ENCODE measurements at places on chromosomes 6 and 20.

DNA sequence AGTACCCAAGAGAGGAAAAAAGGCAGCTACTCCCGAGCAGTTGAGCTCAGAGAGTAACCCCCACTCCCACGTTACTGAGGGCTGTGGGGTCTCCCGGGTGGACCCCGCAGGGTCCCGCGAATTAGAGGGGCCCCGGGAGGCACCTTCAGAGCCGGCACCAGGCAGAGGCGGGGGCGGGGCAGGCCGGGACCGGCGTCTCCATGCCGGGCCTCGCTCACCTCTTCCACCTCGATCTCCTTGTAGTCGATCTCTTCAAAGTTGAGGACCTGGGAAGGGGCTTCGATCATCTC, 381 bp downstream of the MAP3K7 start:
- no peak for DNase-seq

DNA sequence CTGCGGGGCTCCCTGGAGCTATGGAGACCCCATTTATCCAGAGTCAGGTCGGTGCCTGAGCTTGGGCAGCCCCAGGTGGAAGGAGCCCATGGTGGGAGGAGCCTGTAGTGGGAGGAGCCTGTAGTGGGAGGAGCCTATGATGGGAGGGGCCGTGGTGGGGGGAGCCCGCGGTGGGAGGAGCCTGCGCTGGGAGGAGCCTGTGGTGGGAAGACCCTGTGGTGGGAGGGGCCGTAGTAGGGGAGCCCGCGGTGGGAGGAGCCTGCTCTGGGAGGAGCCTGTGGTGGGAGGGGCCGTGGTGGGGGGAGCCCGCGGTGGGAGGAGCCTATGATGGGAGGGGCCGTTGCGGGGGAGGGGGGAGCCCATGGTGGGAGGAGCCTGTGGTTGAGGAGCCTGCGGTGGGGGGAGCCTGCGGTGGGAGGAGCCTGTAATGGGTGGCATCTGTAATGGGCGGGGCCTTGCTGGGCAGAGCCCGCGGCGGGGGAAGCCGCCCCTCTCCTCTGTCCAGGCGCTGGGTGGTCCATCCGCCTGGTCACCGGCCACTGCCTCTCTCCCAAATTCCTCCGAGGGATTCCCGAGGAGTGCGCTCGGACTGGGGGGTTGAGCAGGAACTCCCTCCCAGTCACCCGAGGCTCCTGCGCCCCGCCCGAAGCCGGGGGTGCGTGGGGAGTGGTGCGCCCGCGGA, 567 bp upstream of the FNDC11 start:
- DNase-seq: no peak

DNA sequence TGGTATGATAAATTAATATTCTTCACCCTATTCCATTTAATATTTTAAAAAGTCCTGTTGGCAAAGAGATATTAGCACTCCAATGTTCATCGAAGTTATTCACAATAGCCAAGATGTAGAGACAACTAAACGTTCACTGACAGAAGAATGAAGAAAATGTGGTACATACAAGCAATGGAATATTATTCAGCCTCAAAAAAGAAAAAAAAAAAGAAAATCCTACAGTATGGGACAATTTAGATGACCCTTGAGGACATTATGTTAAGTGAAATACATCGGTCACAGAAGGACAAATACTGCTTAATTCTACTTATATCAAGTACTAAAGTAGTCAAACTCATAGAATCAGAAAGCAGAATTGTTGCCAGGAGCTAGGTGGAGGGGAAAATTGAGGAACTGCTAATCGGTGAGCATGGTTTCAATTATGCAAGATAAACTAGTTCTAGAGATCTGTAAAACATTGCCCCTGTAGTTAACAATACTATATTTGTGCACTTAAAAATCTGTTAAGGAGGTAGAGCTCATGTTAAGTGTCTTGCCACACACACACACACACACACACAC, 4.7 kb downstream of the GCLC start:
- no peak for DNase-seq

- no peak for DNase-seq
Measured at GRCh38 chr20:51647674-51648570, 105.4 kb upstream of the NFATC2 start.

GRCh38 chr6:33373960-33374910, 17.4 kb upstream of the KIFC1 start:
- DNase-seq: no peak

- DNase-seq: no peak
Measured at GRCh38 chr6:4318321-4318720, 182.9 kb upstream of the ECI2 start.

- DNase-seq: no peak
Measured at GRCh38 chr6:88641178-88641903, 322.1 kb downstream of the RNGTT start.

- no peak for DNase-seq
Measured at GRCh38 chr20:62305149-62305764, 2.5 kb downstream of the ADRM1 start.

DNA sequence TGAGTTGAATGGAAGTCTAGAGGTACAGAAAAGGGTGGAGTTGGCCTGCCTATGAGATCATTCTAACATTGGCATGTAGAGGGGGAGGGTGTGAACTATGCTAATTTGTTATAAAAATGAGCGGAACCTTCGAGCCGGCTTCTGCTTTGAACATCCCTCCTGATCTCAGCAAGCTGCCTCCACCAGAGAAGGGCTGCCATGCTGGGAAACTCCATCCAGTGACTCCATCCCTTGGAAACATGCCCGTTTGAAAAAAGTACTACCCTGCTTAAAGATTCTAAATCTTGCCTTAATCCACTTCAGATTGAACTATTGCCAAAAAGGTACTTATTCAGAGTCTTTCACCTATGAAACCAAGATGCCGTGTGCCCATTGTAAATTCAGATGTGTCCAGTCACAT, 43.6 kb upstream of the TMEM170B start:
- no peak for DNase-seq

DNA sequence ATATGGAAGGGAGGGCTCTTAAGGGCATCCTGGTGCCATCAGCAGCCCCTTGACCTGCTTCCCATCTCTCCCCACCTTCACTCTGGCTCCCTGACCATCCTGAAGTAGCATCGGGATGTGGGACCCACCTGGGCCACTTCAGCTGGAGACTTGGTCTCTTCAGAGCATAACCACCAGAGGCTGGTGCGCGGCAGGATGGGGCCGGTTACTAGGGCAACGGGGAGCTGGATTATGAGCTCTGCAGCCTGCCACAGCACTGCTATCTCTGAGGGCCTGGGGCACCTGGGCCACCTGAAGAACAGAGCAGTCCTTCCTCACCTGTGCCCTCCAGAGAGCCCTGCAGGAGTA, 79.7 kb downstream of the SYNJ2 start:
- no peak for DNase-seq

GRCh38 chr6:17193106-17193775, 87.9 kb upstream of the RBM24 start:
- DNase-seq: no peak

- no peak for DNase-seq
Measured at GRCh38 chr20:35314816-35315631, 22.8 kb upstream of the FAM83C start.

GRCh38 chr6:41503827-41504465, 42.2 kb upstream of the FOXP4 start:
- DNase-seq: no peak
